ENCODE measurements at places on chromosomes 6 and 20.
A peak's percentile ranks its signal among the peaks of the same experiment; 100 is the strongest.

- DNase-seq, result no peak
These were observed 45.8 kb downstream of the FOXP4 start for GRCh38 chr6:41591859-41592502.

DNA sequence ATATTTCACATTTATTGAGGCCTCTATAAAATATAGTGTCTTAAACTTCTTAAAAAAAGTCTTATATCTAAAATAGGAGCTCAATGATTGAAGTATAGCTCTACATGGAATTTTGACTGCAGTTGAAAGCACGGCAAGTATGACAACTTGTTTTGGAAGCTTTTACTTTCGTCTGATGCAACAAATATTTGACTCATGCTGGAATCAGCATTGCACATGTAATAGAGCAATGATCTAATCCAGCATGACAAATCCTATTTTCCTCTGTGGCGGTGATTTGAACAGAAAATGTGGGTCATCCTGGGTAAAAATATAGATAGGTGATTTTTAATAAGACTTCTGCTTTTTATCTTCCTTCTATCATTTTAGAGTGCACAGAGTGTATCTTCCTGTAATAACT lies 111.6 kb downstream of the TINAG start:
- DNase-seq, result peak; percentile 73

- DNase-seq, result peak; percentile 35
These were observed 30.1 kb downstream of the PRPH2 start for GRCh38 chr6:42692137-42692911.

GRCh38 chr20:18397030-18397429 lies 69.8 kb downstream of the DZANK1 start:
- peak; percentile 4 for DNase-seq

DNA sequence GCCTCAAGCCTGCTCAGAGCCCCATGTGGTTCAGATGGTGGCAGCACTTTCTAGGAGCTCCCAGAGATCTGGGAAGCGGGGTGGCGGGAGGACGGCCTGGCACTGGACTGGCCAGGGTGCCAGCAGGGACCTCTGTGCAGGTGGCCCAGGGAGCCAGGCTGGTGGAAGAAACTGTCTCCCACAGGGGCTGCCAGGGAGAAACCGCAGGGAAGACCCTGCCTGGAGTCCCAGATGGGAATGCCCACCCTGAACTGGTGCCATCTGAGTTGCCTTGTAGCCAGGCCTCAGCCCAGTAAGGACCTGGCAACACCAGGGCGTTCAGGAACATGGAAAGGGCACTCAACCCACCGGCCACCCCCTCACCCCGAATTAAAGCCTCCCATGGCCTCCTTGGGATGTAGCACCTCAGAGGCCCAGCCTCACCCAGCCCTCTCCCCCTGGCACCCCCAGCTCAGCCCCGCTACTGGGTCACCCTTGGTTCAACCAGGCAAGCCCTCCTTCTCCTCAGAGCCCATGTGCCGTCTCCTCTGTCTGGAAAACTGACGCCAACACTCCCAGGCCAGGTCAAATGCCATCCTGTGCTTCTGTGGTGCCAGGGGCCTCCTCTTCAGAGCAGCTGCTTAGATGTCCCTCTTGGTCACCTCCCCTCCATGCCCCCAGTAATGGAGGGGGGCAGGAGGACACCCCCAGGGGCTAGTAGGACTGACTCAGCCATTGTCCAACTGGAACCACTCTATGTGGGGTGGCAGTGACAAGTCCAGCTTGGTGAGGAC lies 5.9 kb upstream of the C20orf144 start:
- DNase-seq, result no peak

DNA sequence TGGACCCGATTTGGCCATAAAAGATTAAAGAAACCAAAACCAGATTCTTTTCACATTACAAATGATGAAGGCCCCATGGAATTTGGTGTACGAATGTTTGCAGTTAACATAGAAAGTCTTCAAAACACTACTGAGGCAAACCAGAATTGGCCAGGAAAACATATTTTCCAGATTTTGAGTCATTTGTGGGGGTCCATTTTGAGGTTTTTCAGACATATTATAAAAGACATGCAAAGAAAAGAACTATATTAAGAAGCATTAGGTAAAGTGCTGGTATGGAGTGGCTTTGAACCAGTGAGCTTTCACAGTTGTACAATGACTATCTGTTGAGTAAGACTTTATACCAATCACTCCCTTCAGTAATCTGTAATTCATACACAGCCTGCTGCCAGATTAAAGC lies 168.9 kb upstream of the COL21A1 start:
- DNase-seq, result peak; percentile 11

- no peak for DNase-seq
These were observed 45.8 kb upstream of the SYNDIG1 start for GRCh38 chr20:24423390-24424313.

DNA sequence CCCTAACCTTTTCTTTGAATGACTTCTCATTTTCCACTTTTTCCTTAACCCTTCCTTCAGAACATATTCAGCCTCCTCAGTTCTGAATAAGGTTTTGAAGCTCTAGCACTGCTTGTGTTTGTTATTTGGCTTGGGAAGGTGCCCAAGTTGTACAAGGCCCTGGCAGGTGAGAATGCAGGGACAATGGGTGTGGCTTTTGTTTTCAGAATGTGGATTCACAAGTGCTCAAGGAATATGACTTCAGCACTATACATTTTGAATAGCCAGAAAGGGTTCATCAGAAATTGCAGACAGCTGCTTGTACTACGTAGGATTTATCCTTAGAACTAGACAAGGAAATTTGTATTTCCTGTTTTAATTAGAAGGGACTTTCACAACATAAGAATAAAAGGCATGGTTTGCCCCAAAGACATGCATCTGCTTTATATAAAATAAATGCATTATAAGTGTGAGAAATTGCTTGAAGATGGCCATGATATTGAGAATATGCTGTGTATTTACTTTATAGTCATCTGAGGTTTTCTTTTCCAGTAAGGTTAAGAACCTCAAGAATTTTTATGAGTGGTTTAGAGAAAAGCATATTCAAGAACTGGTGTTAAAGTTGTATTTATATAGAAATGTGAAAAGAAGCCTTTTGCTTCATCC lies 29.3 kb upstream of the PRDM1 start:
- DNase-seq, result no peak

DNA sequence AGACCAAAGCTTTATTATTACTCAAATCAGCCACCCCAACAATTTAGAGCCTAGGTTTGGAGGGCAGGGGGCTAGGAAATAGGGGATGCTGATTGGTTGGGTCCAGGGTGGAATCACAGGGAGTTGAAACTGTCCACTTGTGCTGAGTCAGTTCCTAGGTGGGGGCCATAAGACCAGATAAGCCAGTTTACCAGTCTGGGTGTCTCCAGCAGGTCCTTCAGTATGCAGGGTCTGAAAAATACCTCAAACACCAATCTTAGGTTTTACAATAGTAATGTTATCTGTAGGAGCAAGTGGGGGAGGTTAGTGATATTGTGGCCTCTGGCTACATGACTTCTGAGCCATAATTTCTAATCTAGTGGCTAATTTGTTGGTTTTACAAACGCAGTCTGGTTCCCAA lies 63.2 kb downstream of the UBR2 start:
- no peak for DNase-seq

DNA sequence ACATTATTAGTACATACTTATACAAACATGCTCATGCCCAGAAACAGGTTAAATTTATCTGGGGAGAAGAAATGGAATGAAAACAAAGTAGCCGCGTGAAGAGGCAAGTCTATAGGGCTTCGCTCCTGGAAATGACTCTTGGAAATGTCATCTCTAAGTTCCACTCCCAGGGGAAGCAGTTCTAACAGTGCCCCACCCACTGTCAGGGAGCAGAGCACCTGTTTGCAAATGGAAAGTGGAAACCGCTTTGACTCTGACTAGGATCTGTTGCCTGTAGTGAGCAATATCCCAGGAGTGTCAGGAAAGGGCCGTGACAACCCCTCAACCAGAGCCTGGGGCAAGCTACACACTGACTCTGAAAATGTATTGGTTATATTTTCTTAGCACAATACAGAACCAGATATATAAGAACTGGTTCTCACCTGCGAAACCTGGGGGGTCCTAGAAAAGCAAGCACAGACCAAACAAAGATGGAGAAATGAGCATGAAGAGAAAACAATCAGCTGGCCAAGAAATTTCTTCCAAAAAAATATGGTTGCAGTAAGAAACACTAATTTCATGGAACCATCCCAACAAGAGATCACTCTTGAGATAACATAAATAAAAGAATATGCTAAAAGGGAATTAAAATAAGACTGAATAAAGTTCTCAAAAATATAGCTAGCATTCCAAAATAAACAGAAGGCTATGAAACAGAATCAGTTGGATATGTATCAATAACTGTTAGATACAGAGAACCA lies 47.5 kb upstream of the CRISP1 start:
- no peak for DNase-seq

DNA sequence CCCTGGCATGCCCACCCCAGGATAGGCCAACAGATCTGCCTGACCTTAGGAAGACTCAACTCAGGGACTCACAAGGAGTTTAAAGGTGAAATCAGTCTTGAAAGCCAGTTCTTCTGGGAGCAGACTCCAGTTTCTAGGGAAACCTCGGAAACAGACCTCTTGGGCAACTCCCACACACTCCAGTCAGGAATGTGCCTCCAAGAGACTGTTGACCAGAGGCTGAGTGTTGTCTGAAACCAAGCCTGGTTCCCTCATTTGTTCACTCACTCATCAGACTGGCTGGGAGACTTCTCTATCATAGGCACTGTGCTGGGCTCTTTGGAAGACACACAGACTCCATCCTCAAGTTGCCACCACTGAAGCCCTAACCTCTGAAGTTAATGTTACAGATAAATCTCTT lies 1.8 kb downstream of the TREM1 start:
- DNase-seq, result no peak

GRCh38 chr6:166259296-166259977 lies 48.8 kb downstream of the PRR18 start:
- DNase-seq, result no peak

DNA sequence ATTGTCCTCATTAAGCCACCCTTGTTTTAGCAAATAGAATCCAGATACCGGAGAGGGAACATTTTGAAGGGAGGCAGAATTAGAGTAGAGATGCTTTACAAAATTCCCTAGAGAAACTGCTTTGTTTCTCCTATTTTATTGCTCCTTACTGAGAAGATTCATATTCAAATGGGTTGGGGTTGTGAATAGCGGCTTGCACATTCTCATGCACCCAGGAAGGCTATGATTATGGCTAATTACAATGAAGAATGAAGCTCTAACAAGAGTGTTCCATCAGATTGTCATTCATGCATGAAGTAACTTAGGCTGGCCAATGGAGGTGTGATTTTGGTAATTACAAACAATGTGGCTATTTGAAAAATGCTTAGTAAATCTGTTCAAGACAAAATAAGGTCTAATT lies 129.6 kb downstream of the PACRG start:
- no peak for DNase-seq

DNA sequence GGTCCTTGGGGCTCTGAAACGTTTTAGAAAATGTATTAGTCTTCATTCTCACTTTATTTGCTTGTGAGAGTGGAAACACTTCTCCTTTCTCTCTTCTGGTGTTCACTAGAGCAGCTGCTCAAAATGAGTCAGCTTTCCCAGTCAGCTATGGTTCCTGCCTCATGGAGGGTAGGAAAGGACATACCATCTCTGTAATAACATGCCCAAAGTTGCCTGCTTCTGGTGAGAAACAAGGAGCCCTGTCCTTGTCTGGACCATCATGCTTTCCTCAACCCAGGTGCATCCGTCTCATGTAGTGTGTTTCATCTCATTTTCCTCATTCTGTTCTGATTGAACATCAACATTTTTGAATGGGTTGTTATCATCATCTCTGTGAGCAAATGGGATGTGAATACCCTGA lies 17.1 kb upstream of the TINAG start:
- no peak for DNase-seq

- no peak for DNase-seq
These were observed 104.7 kb downstream of the PRDM13 start for GRCh38 chr6:99711302-99711701.

GRCh38 chr6:609905-610304 lies 47.0 kb downstream of the HUS1B start:
- no peak for DNase-seq

DNA sequence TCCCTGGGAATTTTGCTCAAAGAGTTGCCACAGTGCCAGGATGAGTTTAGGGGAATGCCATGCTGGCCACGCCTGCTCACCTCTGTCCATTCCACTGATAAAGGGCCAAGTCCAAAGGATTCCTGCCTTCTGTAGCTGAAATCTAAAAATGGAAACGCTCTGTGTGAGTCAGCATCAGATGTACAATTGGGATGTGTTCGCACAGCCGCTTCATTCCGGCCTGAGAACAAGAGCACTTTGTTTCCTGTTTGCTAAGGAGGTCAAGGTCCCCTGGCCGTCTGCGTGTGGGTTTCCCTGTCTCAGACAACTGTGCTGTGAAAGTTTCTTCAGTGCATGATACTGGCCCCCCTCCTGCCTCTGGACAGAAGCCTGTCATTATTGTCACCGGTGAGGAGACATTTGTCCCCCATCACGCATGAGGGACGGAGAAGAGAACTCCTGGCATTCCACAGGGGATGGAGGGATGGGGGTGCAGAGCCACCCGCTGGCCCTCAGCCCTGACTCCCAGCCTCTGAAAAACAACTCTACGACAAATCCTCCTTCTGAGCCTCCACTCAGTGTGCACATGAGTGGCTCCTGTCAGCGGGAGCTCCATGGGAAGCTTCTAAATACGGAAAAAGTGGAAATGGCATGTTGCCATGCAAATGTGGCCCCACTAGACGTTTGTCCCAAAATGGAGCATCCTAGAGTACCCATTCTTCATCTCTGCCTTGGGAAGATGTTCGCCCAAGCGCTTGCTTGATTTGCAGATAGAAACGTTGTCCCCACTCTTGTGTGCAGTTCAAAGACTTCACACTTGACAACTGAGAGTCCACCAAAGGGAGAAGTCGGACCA lies 143.5 kb upstream of the AFDN start:
- DNase-seq, result no peak

- no peak for DNase-seq
These were observed 168.6 kb downstream of the RNF144B start for GRCh38 chr6:18555750-18556149.

DNA sequence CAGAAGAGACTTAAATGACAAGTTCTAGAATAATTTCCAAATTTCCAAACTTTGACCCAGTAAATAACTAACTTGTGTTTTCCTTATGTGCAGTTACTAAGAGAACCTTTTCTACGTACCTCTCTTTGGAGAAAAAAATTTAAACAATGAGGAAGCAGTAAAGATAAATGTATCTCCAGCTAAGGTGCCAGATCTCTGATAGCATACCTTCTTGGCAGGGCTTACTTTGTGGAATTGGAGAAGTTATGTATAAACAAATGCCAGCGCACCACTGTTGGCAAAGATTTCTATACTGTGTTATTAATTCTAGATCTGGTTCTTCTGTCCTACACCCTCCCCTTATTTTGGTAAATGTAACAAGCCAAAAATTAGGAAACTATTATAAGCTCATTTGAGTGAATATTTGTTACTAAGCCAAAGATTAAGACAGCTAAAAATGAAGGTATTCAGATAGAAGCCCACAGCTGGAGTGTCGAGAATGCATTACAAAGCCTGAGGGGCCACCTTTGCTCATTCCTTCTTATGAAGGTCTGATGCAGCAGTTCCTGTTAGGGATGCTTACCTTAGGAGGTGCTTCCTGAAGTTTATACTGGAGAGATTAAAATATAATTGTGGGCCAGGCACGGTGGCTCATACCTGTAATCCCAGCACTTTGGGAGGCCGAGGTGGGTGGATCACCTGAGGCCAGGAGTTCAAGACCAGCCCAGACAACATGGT lies 373.1 kb upstream of the SOX4 start:
- no peak for DNase-seq

Data from GM04504 (cell line).